NCI-H1417 (cell line): ENCODE measurements at places on chromosomes 11 and 22.

GRCh38 chr11:134157451-134157850, 66.3 kb downstream of the NCAPD3 start:
- DNase-seq = no peak

DNA sequence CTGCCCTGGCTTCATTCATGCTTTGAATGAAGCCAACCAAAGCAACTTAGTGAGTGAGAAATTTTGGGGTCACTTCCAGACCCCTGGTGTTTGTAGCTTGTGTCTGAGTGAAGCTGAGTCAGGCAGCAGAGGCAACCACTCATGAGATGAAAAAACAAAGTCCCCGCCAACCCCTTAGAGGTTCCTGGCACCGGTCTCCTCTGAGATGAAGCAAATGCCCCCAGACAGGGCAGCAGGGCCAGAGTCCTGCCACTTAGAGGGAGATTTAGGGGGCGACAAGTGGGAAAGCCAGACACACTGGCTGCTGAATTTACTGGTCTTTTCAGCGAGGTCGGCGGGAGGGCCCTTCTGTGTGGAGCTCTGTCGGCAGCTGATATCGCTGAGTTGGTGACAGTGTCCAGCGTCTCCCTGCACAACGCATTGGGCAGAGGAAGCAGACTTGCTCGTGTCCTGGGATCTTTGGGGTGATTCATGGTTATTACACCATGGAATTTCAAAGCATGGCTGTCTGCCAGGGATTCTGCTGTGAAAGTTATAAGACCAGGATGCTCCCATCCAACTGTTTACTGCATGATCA, 482.6 kb downstream of the MIAT start:
- DNase-seq = no peak

GRCh38 chr11:79261684-79262083, 179.1 kb downstream of the TENM4 start:
- no peak for DNase-seq

DNA sequence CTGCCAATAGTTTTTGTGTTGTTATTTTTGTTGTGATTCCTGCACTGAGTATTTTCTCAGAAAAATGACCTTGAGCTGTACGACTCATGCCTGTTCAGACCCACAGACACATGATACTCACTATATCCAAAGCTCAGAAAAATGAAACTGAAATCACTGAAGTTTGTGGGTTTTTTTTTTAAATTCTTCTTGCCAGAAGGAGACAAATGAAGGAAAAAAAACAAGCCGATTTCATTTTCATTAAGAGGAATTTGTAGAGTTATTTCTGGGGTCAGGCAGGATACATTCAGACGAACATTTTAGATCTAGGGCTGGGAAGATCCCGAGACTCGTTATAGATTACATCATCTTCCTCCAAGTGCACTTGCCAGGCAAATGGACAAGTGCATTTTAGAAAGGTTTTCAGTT, 60.4 kb downstream of the BMAL1 start:
- DNase-seq = no peak

GRCh38 chr11:1073261-1073724, 1.4 kb upstream of the MUC2 start:
- DNase-seq = no peak

- peak; percentile 77 for DNase-seq
Measured at GRCh38 chr11:14149683-14150082, 187.2 kb downstream of the SPON1 start.
